M059J (cell line): ENCODE measurements at places on chromosomes 7 and 10.

DNA sequence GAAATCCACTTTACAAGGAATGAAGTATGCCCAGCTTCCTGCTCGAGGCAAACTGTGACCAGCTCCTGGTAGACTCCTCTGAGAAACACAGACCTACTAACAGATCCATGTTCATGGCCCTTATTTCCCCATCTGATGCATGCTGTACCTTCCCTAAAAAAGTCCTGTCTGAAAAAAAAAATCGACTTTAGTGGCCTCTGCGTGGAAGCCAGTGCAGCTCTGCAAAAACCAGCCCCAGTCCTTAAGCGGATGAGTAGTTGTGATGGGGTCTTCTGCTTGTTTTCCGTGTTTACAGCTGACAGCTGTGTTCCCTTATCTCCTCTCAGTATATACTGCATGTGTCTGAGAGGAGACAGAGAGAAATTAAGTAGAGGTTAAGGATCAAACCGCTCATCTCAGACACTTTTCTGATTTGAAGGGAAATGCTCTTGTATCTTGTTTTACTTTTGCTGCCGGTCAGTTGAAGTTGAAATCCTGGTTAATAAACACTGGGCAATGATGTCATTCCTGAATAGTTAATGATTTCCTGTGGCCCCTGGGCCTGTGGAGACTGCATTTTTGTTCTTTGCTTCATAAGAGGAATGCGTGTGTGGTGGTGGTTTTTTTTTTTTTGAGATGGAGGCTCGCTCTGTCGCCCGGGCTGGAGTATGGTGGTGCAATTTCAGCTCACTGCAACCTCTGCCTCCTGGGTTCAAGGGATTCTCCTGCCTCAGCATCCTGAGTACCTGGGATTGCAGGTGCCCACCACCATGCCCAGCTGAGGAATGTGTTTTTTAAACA lies 67.6 kb downstream of the DOCK1 start:
- peak; percentile 94 for DNase-seq

DNA sequence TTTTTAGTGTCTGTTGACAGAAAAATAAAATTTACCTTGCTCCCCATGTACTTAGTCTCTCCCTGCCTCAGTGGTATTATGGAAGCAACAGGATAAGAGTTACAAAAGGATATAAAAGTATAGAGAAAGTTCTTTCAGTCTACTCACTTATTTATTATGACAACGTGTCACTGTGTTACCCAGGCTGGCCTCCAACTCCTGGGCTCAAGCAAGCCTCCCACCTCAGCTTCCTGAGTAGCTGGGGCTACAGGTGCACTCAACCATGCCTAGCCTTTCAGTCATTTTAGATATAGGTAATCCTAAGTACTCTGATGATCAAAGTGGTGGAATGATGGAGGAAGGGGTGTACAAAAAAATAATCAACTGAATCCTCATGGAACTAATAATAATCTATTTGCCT lies 215.2 kb upstream of the MKLN1 start:
- DNase-seq = no peak

DNA sequence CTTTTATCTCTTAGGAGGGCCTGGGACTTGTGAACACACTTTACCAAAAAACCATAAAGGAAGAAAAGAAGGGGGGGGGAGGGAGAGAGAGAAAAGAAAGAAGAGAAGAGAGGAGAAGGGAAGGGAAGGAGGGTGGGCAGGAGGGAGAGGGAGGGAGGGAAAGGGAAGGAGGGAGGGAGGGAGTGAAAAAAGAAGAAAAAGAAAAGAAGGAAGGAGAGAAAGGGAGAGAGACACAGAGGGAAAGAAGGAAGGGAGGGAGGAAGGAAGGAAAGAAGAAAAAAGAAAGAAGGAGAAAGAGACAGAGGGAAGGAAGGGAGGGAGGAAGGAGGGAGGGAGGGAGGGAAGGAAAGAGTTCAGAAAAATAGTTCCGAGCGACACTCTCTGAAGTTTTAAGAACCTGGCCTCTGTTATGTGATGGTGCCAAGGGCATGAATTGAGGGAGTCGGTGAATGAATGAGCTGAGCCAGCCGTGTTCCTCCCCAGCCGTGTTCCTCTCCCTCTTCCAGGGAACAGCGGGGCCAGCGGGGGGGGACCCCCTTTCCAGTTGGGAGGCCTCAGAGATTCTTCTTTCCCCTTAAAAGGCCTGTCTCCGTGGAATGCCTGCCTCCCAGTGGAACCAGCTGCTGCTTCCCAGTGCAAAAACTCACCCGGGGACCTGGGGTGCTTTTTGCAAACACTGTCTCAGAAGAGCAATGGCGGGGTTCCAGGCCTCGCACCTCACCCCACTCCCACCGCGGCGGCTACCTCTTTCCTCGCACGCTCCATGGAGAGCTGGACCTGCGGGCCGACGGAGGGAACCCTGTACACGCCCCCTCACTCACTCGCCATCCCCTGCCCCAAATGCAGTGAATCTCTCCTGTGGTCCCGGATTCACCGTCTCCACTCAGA lies 84.1 kb downstream of the FOXL3 start:
- no peak for DNase-seq

DNA sequence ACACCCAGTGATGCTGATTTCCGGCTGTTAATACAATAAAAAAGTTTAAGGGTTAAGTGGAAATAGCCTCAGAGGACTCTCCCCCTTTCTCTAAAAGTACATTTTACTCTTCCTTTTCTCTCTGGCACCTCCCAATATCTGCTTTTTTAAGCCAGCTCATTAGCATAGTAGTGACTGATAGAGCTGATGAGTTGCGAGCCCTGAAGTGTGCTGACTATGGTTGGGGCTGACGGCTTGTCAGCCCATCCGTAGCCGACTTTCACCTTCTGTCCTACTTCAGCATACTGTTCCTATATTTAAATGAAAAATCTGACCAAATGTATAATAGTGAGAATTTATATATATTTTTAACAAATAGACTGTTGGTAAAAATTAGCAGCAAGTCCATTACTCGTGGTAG lies 80.0 kb downstream of the SHH start:
- DNase-seq = no peak

DNA sequence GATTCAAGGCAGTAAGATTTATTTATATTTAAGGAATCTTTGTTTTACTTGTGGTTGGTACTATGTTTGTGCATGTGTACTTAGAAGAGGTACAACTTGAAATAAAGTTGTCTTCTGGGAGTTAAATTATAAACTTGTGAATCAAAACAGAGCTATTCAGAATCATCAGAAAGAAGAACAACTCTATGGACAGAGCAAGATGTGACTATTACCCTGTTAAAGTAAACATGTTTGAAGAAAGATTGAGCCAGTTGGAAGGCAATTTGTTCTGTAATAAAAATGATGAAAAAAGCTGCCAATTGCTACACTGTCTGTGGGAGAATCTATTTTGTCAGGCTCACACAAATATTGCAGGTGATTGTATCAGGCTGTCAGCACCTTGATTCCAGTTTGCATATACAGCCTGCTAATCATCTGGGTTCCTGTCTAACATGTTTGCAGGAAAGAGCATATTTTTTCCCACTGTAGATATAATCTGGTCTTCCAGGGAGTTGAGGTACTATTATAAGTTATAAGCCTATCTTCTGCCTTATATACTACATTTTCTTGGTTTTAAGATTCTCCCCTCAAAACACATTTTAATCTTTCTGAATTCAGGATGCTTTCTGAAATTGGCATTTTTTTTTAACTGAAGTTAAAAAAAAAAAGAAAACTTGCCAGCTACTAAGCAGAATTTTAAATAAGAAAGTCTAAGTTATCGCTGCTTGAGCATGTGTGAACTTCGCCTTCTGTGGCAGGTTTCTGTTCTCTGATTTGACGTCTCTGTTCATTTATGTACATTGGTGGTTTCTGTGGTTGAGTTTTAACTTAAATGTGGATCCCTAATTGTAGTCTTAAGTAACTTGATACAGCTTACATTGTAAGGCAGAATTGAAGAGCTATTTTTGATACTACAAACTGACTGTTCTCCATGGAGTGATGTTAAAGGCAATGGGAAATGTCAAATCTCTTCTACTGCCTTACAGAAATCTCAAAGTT lies 46.0 kb downstream of the ZNRF2 start:
- no peak for DNase-seq

GRCh38 chr7:7988706-7989105 lies 20.1 kb downstream of the GLCCI1 start:
- no peak for DNase-seq

DNA sequence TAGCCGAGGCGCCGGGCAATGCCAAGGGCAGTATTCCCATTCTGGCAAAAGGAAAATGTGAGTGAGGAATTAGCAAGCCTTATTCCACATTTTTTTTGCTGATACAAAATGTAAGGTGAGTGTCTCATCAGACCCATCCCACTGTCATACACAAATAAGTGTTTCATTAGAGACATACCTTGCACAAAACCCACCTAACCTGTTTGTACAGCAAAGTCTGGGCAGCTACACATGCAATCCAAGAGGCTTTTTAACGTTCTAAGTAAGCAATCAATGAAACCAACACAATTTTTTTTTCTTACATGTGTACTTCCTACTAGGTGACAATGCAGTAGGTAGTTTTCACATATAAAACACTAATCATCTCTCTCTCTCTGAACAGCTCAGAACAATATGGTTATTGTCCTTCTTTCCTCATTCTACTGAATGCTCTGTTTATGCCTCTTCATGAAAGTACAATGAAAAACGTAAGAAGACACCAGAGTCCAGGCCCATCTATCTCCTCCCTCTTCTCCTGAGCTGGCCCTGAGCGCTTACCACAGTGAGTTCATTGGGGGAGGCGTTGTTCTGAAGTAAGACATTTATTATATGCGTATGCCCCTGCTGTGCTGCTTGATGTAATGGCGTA lies 217.2 kb downstream of the ANK3 start:
- DNase-seq = no peak
